ENCODE measurements at places on chromosomes 11 and 22.

DNA sequence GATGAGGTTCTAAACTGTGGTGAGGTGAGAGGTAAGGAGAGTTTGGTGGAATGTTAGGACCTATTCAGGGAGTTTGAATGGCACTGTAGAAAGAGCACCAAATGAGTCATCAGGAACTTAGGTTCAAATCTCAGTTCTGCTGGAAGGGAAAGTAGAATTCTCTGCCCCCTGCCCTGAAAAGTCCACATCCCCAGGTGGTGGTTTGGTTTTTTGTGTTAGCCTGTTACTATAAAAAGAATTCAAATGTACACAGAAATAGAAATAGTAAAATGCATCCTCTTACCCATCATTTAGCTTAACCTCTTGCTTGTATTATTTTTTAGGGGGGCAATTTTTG is 20.2 kb downstream of the PPFIBP2 start:
- no peak for DNase-seq

DNA sequence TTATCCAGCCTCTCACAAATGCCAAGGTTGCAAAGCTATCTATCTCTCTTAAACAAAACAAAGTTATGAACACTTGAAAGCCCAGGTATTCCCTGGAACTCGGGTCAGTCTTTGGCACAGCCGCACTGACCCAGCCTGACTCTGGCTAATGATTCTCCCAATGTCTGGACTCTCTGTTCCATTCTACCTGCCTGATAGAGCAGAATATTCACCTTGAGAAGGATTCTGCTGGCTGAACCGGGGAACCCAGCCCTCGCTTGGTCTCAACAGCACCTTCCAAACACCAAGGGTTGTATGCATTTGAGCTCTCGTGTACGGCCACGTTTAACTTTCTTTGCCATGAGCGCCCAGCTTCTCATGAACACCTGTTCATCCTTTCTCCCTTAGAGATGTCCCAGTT is 116.8 kb downstream of the ZBTB16 start:
- DNase-seq, result no peak

GRCh38 chr11:122100037-122100755 is 15.8 kb downstream of the BLID start:
- DNase-seq, result peak; percentile 85

- DNase-seq, result no peak
Measured at GRCh38 chr11:132315696-132316095, 945.3 kb downstream of the NTM start.

All from EH (cell line).